ENCODE measurements at places on chromosomes 3 and 15.

GRCh38 chr15:81029414-81030300 is 28.9 kb downstream of the TLNRD1 start:
- no peak for DNase-seq

- peak; percentile 7 for DNase-seq
Measured at GRCh38 chr3:147963711-147964110, 554.5 kb downstream of the ZIC1 start.

DNA sequence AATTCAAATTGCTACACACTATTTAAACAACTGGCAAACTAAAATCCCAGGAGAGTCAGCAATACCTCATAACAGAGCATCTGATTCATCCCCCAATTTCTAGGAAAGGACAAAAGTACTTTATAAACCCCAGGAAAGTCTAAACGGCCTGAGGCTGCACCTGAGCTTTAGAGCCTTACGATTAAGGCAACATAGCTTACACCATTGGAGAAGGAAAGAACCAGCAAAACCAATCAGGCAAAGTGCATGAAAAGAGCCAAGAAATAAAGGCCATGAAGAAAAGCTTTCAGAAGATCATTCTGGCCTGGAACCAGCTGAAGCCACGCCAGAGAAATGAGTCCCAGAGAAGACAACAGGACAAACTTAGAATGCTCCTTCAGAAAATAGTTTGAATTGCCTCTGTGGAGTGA is 48.1 kb downstream of the PTPN9 start:
- no peak for DNase-seq

GRCh38 chr3:155292133-155292532 is 1.4 kb downstream of the STRIT1 start:
- DNase-seq = no peak

Measured in AG09309 (cell line).